ENCODE measurements at places on chromosomes 2 and 18.

- DNase-seq, result no peak
These were observed 58.0 kb downstream of the FARP2 start for GRCh38 chr2:241413929-241414580.

DNA sequence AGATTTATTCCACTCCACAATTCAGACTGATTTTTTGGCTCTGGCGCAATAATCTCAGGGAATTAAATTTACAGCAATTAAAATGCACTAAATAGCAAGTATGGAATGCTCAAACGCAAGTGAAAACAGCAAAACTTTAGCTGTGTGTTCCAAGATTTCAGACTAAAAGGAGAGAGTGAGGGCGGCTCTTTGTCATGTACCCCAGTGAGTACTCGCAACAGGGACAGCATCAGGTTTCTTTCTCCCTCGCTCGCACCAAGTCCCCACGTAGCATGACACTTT lies 1.1 kb downstream of the ROCK2 start:
- no peak for DNase-seq

GRCh38 chr18:13910986-13911385 lies 4.3 kb downstream of the MC2R start:
- DNase-seq, result no peak

GRCh38 chr2:128487650-128488387 lies 169.2 kb upstream of the HS6ST1 start:
- DNase-seq, result no peak

GRCh38 chr18:60987963-60988362 lies 345.3 kb upstream of the CDH20 start:
- no peak for DNase-seq

DNA sequence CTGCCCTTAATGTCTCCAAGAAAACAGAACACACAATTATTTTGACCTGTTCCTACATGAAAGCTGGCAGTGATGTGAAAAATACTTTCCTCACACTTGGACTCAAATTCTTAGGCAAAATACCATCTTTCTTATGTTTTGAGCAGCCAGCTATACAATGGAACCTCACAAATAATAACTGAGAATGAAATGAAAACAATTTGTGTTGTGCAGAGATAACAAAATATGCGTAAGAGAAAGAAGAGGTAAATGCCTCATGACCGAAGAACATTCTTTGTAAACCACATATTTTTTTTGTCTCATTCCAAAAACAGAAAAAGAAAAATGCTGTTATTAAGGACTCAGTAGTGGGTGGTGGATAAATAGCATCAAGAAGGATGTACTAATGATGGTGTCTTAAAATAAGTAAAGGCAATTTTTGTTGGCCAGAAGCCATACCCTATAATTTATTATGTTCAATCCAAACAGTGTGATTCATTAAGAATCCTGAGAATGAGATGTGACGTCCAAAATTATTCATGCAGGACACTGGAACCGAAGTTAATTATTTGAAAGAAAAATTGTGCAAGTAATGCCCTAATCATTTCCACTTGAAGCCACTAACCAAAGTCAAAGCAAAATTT lies 193.0 kb upstream of the NETO1 start:
- no peak for DNase-seq

- DNase-seq, result no peak
These were observed 1420.0 kb upstream of the ZEB2 start for GRCh38 chr2:145939949-145940348.

DNA sequence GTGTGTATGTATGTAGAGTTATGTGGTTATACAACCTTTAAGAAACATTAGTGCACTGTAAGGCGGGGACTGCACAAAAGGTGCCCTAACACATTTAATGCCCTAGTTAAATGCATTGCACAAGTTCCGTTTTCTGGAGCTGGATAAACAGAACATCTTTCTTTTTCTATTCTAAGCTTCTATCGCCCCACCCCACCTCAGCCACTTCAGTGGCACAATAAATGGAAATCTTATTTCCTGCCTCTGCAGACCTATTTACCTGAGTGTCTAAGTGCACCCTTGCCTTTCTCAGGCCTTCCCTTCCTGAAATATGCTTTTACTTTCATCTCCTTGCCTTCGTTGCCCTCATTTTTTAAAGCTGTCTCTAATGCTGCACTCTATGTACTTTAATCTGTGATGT lies 123.5 kb downstream of the TANC1 start:
- no peak for DNase-seq

DNA sequence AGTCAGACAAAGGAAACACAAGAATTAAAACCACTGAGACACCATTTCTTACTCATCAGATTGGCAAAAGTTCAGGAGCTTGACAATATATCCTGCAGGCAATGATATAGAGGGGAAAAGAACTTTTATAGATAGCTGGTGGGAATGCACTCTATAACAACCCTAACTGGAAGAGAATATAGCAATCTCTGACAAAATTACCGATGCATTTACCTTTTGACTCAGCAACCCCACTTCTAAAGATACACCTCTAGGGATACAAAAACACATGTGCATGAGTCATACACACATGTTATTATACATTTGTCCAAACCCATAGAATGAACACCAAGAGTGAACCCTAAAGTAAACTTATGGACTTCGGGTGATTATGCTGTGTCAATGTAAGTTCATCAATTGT lies 79.4 kb upstream of the SRD5A2 start:
- no peak for DNase-seq

- DNase-seq, result no peak
These were observed 19.9 kb upstream of the SIGLEC15 start for GRCh38 chr18:45805551-45805950.

GRCh38 chr18:6646801-6647200 lies 82.7 kb upstream of the ARHGAP28 start:
- no peak for DNase-seq

DNA sequence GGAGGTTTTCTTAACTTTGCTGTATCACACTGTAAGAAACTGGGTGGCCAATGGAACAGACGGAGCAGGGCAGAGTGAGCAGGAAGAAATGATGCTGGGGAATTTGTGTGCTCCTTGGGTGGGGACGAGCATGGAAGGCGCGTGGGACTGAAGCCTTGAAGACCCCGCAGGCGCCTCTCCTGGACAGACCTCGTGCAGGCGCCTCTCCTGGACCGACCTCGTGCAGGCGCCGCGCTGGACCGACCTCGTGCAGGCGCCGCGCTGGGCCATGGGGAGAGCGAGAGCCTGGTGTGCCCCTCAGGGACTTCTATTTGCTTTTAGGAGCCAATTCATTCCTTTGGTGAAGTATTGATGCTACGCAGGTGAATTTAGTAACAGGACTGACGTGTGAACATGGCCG lies 8.9 kb downstream of the TPO start:
- no peak for DNase-seq
